CD4-positive, alpha-beta T cell (primary cell): ENCODE measurements at places on chromosomes 1 and 21. TPM values are rescaled to one million over a fixed set of nuclear protein-coding genes. Genes with fewer than 3 reads are reported as not detected.
A peak's percentile ranks its signal among the peaks of the same experiment; 100 is the strongest.

IL20 gene
- total RNA-seq: not detected

PGLYRP4 gene
- total RNA-seq: not detected

SH2D2A gene
- 51.6 TPM for total RNA-seq

- H3K27ac ChIP-seq: peak overlapping the region; percentile 95
- peaks cover 6% of the 10 kb centered on the region for H3K36me3 ChIP-seq
- H3K4me3 ChIP-seq: peak overlapping the region; percentile 95
- DNase-seq: no peak
- H3K27me3 ChIP-seq: no peaks in the 10 kb centered on the region
Observed at GRCh38 chr1:45585110-45585426, 1.2 kb downstream of the NASP start.

- DNase-seq: peak; percentile 44
- H3K36me3 ChIP-seq: no peaks in the 10 kb centered on the region
- no peak overlapping the region for H3K27ac ChIP-seq
- peaks cover 54% of the 10 kb centered on the region for H3K27me3 ChIP-seq
Observed at GRCh38 chr1:4652631-4653327, 1.6 kb upstream of the AJAP1 start.

DNA sequence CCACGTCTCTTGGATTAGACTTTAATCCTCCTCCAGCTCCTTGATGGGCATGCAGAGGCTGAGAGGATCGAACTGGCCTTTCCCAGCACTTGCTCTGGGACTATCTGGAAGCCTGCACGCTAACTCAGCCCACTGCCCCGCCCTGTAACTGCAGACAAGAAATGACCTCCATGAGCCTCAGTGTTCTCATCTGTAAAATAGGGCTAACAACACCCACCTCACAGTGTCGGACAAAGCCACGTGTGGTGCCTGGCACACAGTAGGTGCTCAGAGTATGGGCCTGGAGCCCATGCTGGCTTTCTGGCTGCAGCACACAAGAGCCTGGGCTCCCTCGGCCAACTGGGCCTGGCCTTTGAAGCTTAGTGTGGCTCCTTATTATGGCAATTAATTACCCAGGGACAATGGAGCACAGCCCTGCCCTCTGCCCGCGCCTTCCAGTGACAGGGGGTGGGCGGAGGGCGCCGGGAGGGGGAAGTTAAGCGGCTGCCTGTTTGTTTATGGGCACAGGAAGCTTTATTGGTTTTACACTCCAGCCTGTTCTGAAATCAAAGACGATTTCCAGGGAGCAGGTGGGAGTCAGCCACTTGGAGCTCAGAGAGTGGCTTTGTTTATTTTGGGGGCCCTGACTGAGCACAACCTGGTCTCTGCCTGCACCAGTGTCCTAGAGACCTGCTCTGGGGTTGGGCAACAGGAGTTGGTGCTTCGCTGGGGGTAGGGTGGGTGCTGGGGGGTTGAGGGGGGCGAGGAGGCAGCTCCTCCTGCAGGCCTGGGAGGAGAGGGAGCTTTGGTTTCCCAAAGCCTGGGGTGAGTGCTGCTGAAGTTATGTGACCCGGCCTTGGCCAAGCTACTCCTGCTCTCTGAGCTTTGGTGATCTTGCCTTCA, 31.0 kb downstream of the PAX7 start:
- H3K36me3 ChIP-seq: no peaks in the 10 kb centered on the region
- H3K27ac ChIP-seq: no peak overlapping the region
- H3K4me3 ChIP-seq: no peak overlapping the region
- DNase-seq: no peak
- peaks cover 17% of the 10 kb centered on the region for H3K4me1 ChIP-seq
